ENCODE measurements at places on chromosomes 7 and 10.

DNA sequence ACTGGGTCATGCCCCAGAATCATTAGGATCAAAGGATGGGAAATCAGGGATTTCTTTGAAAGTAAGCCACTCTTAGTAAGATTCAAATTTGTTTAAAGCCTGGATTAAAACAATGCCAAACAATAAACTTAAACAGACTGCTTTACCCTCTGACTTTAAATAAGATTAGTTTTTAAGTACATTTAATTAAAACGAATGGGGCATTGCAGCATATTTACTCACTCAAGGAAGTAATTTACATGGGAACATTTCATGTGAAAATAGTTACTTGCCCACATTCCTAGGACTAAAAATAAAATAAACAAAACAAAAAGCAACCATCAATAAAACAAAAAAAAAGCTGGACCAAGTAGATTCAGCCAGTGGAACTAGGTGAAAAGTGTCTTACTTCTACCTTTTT is 7.8 kb downstream of the ABLIM1 start:
- peak; percentile 18 for DNase-seq

DNA sequence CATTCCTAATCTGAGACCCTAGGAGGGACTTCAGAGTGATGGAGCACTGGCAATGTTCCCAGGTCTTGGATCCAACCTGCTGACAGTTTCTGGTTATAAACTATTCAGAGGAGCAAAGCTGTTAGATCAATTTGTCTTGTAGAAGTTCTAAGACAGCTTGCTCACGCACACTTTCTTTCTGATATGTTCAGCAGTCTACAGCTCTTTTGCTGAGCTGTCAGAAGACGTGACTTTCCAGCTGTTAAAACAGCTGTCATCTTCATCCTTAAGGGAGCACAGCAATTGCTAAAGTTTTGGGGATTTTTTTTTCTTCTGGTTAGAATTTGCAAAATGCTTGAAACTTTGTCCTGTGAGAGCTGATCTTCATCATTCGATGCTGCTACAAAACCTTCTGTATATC is 823.1 kb downstream of the SORCS1 start:
- no peak for DNase-seq

GRCh38 chr10:69742928-69743602 is 58.6 kb upstream of the COL13A1 start:
- peak; percentile 37 for DNase-seq

- DNase-seq, result peak; percentile 45
These were observed 46.6 kb downstream of the PWWP2B start for GRCh38 chr10:132443605-132443982.

GRCh38 chr10:122282253-122282671 is 11.2 kb downstream of the BTBD16 start:
- peak; percentile 95 for DNase-seq

DNA sequence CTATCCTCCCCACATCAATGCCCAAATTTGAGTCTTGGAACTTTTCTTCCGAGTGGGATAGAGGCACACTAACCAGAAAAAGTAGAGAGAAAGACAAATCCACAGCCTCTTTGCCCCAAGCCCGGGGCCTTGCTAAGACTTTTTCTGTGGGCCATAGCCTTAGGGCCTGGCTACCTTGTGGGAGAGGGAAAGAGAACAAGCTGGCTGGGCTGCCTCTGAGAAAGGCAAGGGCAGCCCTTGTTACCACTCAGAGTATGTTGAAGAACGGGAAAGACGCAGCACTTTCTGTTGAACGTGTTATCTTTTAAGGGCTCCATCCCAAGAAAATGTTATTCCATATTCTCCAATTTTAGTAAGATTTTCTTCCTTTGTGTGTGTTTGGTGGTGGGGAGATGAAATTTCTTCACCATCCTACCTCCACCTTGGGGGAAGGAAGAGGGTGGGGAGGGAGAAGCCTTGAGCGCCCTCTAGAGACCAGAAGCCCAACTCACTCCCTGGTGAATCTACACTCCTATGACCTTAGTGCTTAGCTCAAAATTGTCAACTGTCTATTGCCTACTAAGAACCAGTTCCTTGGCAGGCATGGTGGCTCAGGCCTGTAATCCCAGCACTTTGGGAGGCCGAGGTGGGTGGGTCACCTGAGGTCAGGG is 3.9 kb upstream of the NRF1 start:
- DNase-seq, result peak; percentile 25

- peak; percentile 63 for DNase-seq
These were observed 45.5 kb upstream of the CALCR start for GRCh38 chr7:93620057-93620456.

- DNase-seq, result no peak
These were observed 47.7 kb upstream of the ITGB8 start for GRCh38 chr7:20282959-20283358.

DNA sequence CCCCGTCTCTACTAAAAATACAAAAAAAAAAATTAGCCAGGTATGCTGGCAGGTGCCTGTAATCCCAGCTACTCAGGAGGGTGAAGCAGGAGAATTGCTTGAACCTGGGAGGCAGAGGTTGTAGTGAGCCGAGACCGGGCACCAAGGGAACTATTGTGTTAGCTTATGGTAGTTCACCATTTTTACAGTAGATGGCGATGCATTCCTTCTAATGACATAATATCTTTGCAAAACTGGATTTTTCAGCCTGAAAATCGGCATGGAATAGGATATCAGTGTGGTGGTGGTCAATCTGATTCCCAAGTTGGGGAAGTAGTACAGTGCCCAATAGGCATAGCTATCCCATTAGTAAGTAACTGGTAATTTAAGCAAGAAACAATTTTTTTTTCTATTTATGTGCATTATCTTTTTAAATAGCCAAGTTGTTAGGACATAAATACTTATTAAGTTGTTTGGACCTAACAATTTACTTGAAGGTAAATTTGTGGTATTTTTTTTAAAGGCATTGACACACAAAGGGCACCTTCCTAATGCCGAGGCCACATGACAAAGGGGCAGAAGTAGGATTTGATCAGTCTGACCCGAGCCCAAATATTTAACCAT is 17.6 kb upstream of the IMPDH1 start:
- DNase-seq, result peak; percentile 66

DNA sequence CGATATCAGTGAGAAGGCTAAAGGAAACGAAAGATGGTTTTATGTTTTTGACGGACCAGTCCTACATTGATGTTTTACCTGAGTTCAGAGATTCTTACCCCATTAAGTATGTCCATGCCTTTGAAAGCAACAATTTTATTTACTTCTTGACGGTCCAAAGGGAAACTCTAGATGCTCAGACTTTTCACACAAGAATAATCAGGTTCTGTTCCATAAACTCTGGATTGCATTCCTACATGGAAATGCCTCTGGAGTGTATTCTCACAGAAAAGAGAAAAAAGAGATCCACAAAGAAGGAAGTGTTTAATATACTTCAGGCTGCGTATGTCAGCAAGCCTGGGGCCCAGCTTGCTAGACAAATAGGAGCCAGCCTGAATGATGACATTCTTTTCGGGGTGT is 27.7 kb downstream of the MET start:
- no peak for DNase-seq

- DNase-seq, result no peak
These were observed 62.4 kb downstream of the HIBADH start for GRCh38 chr7:27600247-27600646.

DNA sequence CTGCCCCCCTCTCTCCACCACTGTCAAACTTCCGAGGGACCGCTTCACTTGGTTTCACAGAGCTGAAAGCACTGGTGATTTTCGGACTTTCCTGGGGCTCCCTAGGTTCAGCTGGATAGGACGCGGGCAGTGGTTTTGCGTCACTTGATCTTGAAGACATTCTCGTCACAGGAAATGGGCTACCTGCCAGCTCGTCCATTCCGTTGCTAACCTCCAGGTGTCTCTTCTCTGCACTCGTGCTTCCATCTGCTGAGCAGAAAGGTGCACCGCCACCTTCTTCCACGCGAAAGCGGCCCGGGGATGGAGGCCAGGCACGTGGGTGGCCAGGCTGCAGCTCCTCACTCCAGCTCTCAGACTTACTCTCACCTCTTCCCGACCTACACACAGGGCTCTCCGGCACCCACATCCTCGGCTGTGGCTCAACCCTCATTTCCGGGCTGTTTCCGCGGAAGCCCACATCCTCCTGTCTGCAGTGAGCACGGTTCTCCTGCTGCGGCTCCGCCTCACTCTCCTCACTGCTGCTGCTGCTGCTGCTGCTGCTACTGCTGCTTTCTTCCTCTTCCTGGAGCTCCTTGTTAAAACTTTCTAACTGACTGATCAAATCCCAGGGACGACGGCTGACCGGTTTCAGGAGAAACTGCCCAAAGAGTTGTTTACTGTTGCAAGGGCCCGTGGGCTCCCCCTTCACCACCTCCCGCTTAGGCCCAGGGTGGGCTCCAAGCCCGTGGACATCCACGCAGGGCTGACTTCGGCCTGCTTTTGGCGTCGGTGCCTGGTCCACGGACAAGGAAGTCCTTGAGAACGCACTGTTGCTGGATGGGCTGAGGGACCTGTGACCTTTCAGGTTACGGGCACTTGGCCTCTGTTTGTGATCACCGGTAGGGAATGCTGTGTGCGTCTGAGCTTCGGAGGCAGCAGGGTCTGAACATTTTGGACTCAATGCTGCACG is 32.1 kb downstream of the JCAD start:
- DNase-seq, result peak; percentile 77

- DNase-seq, result no peak
These were observed 17.2 kb downstream of the TAS2R60 start for GRCh38 chr7:143460271-143460979.

DNA sequence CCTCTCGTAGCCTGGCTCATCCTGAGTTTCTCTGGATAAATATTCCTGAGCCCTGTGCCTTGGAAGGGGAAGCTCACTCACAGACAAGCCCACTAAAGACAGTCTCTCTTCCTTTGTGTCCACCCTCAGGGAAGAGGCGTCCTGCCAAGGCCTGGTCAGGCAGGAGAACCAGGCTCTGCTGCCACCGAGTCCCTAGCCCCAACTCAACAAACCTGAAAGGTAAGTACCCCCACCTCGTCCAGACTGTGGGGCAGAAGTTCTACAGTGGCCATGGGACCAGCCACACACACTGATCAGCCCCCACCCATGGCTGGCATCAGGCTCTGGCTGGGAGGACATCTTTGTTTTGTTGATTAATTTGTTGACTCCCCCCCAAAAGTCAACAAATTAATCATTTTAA is 2.8 kb downstream of the GPR15LG start:
- no peak for DNase-seq

DNA sequence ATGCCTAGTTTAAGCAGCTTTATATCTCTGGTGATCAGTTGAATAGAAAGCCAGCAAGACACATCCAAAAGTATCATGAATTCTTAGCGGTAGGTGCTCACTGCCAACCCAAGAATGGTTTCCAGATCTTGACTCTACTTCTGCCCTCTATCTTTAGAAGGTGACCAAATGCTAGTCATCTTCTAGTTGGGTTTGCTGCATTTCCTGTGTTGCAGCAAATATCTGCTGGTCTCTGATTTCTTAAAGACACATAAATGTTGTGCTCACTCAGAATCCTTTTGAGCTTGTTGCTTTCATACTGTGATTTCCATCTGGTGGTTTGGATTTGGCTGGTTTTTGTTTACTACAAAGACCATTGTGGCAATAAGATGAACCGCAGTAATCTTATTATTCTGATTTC is 2.2 kb downstream of the CDC123 start:
- no peak for DNase-seq

DNA sequence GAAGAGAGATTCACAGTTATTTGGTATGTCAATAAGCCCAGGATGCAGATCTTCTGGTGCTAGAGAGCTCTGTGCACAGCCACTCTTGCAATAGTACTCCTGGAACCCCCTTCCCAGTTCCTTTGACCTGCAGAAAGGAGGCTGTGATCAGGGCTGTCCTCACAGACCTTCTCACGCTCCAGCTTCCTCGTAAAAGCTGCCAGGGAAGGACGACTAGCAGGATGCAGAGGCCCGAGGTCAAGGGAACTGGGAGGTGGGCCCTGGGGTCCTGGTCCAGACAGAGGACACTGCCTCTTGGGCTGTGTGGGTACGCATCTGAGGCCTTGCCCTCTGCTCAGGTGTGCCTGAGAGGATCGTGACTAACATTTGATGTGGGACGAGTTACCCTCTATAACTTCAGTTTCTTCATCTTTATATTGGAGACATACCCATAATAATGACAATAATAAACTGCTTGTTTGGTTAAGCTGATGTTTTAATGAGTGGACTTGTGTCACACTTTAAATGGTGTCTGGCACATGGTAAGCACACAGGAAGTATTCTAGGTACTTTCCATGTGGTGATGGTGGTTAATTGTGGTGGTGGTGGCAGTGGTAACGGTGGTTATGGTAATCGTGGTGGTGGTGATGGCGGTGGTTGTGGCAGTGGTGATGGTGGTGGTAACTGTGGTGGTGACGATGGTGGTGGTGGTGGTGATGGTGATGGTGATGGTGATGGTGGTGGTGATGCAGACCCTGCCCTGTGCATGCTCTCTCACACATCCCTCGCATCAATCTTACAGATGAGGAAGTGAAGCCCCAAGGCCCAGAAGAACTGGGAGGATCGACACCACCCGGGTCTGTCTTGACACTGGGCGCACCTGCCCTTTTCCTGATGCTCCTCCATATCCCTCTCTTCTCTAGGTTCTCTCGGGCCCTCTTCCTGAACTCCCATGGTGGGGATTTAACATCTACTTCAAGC is 235.2 kb upstream of the GRB10 start:
- DNase-seq, result no peak

DNA sequence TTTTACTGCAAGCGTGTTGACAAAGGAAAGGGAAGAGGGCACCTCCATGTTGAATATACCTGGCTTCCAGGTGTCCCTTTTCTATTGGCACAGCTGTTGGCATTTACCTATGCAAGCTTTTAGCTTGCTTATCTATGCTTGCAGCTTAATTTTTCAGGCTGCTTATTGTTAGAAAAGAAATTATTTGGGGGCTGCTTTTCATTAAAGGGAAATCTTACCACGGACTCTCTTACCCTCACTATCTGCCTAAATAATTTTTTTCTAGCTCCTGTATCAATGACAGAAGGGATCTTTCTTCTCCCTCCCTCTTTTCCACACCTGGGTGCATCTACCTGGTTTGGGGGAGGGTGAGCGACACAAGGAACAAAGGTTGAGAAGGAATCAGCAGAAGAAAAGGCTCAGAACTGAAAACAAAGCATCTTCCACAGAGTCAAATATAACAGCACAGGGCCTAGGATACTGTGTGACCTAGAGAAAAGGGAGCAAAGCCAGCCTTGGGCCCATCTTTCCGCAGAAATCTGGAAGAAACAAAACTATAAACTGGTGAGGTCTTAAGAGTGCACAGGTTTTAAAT is 15.2 kb upstream of the GJC3 start:
- DNase-seq, result no peak

- DNase-seq, result no peak
These were observed 232.2 kb downstream of the TCERG1L start for GRCh38 chr10:131079314-131079713.

- DNase-seq, result no peak
These were observed 49.3 kb downstream of the TPK1 start for GRCh38 chr7:144786522-144786921.

- peak; percentile 28 for DNase-seq
These were observed 289.6 kb downstream of the PPP1R3A start for GRCh38 chr7:113628948-113629847.

GRCh38 chr10:60041489-60042133 is 135.3 kb upstream of the CCDC6 start:
- DNase-seq, result no peak

GRCh38 chr10:88315755-88316154 is 267.4 kb downstream of the RNLS start:
- DNase-seq, result no peak

- no peak for DNase-seq
These were observed 62.4 kb upstream of the MKLN1 start for GRCh38 chr7:131265227-131265626.
